ENCODE measurements at places on chromosomes 2 and 18. TPM values are rescaled to one million over a fixed set of nuclear protein-coding genes. Genes with fewer than 3 reads are reported as not detected.

The GREB1L gene
- total RNA-seq: 0.07 TPM

The EGR4 gene
- not detected for total RNA-seq

The LIMS3 gene
- 0.26 TPM for total RNA-seq

GRCh38 chr18:59357928-59358327, 1.1 kb downstream of the LMAN1 start:
- peak; percentile 33 for DNase-seq

GRCh38 chr2:8119782-8120505, 561.9 kb upstream of the ID2 start:
- no peak for DNase-seq

DNA sequence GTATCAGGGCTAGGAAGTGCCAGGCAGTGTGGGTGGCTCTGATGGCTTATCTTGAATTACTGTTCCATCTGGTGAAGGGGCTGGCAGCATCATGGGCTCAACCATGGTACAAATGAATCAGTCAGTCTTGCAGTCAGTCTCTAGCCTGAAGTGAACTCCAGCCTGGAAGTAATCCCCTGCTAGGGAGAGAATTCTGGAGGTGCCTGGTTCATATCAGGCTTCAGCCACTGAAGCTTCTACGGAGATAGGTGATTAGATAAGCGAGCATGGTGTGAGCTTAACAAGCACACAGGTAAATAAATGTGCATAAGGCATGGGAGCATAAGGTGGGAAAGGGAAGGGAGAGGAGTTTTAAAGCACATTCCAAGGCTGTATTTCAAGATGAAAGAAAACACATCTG, 541.7 kb downstream of the MBD2 start:
- DNase-seq: no peak

GRCh38 chr2:36371928-36372391, 16.4 kb downstream of the CRIM1 start:
- peak; percentile 28 for DNase-seq

GRCh38 chr2:135916207-135916606, 40.0 kb upstream of the MCM6 start:
- DNase-seq: no peak

GRCh38 chr2:2647141-2647541, 316.1 kb upstream of the MYT1L start:
- DNase-seq: no peak

- DNase-seq: no peak
Measured at GRCh38 chr2:42241517-42241916, 72.4 kb downstream of the EML4 start.

DNA sequence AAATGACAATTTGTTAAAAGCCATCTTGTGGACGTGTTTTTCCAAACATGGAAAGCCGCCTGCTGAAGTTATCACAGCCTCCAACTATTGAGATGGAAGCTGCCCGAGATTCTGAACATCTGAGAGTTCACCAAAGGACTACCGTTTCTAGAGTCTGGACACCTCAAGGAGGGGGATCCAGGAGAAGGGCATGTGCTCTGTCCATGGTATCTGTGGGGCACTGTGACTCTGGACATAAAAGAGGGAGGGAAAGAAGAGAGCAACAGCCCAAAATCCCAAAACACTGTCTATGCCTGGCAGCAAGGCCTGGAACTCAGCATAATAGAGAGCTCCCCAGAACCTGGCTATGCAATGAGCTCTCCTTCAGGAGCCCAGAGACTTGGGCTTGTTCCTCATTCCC, 319.9 kb downstream of the EN1 start:
- no peak for DNase-seq

GRCh38 chr18:45068400-45069094, 387.9 kb downstream of the SETBP1 start:
- DNase-seq: no peak

DNA sequence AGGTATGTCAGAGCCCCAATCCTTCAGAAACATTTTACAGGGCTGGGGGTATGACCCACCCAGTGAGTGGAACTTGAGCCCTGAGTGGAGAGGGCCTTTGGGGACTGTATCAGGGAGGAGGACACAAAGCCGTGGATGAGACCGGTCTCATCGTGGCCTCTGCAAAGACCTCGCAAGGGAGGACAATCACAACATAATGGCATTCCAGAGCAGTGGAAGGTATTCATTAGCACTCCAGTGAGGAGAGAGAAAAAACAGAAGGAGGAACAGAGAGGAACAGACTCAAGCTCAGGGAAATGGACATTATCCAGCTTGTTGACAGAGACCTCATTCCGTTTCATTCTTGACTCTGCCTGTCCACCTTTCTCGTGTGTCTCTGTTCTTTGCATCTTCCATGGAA, 38.8 kb upstream of the CTAGE1 start:
- no peak for DNase-seq

GRCh38 chr2:131682122-131682944, 154.6 kb downstream of the CCDC74A start:
- peak; percentile 84 for DNase-seq

DNA sequence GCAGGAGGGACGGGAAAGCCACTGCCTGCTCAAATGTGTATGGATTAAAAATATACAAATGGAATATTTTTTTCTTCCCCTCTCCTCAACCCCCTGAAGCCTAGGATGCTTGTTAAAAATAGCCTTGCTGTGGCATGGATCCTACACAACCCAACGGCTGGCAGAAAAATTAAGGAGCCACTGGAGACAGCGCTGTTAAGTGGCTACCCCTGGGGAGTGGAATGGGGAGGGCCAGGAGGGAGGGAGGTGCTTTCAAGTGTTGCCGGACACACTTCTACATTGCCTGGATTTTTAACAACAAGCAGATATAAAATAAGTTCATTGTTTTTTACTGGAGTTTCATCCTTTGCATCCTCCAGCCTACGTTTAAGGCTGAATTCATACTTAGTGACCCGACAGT, 66.6 kb downstream of the ZBTB7C start:
- no peak for DNase-seq

- no peak for DNase-seq
Measured at GRCh38 chr2:16680304-16680703, 14.7 kb upstream of the CYRIA start.

DNA sequence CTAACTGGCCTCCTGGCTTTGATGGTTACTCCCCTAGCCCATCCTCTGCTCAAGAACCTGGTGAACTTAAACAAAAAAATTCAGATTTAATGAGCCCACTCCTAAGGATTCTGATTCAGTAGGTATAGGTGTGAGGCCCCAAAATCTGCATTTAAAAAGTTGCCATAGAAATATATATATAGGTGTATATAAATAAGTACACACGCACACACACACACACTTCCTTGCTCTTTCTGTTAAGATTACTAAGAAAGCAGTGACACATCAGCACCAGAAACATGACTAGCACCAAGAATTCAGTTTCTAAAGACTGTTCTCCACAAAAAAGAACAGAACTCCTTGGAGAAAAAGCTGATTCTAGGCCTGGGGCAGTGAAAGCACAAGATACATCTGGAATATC, 17.8 kb downstream of the EML6 start:
- DNase-seq: no peak

GRCh38 chr2:242054881-242055801, 185.6 kb downstream of the RTP5 start:
- no peak for DNase-seq

Data from MG63 (cell line).